Heart left ventricle (tissue), 16 donors: ENCODE measurements at places on chromosomes 16 and 17. TPM values are rescaled to one million over a fixed set of nuclear protein-coding genes. Genes with fewer than 3 reads are reported as not detected.
A peak's percentile ranks its signal among the peaks of the same experiment; 100 is the strongest.

TNFRSF17 gene
- total RNA-seq: 0.99 TPM

SEPTIN12 gene
- not detected for total RNA-seq

NT5M gene
- total RNA-seq: 13.2 TPM

GRCh38 chr16:85998868-85999729 lies 100.1 kb downstream of the IRF8 start:
- peaks cover 18% of the 10 kb centered on the region for H3K27me3 ChIP-seq
- no peaks in the 10 kb centered on the region for H3K36me3 ChIP-seq
- H3K27ac ChIP-seq: no peak overlapping the region
- H3K4me3 ChIP-seq: no peak overlapping the region
- DNase-seq: no peak
- H3K4me1 ChIP-seq: no peaks in the 10 kb centered on the region

- no peaks in the 10 kb centered on the region for H3K36me3 ChIP-seq
- no peak overlapping the region for H3K27ac ChIP-seq
- H3K4me3 ChIP-seq: no peak overlapping the region
- H3K4me1 ChIP-seq: no peaks in the 10 kb centered on the region
- no peak for DNase-seq
These were observed 57.5 kb upstream of the DOC2B start for GRCh38 chr17:238964-239259.

RTN4RL1 gene
- total RNA-seq: 1.7 TPM

KRTAP3-1 gene
- not detected for total RNA-seq

GRCh38 chr17:46003907-46004748 lies 5.1 kb downstream of the STH start:
- no peaks in the 10 kb centered on the region for H3K36me3 ChIP-seq
- H3K27me3 ChIP-seq: no peaks in the 10 kb centered on the region
- no peak overlapping the region for H3K27ac ChIP-seq

DNA sequence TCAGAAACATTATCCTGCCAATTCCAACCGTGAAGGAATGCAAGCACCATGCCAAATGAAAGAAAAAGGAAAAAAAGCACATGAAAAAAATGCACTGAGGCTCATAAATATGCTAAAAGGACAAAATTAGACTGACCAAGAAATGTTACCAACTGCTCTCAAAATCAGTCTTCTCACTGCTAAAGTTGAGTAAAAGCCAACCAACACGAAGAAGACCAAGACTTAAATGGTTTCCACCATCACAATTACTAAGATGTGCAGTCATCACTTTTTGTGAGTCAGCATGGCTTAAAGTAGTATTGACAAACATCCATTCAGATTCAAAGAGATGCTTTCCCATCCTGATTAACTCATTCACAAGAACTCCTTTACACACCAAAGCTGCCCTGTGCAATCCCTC lies 16.4 kb downstream of the CDYL2 start:
- H3K36me3 ChIP-seq: no peaks in the 10 kb centered on the region
- H3K27ac ChIP-seq: no peak overlapping the region
- H3K27me3 ChIP-seq: no peaks in the 10 kb centered on the region
- no peak overlapping the region for H3K4me3 ChIP-seq
- H3K4me1 ChIP-seq: no peaks in the 10 kb centered on the region

NRN1L gene
- 2.0 TPM for total RNA-seq

KRTAP1-1 gene
- not detected for total RNA-seq

DNA sequence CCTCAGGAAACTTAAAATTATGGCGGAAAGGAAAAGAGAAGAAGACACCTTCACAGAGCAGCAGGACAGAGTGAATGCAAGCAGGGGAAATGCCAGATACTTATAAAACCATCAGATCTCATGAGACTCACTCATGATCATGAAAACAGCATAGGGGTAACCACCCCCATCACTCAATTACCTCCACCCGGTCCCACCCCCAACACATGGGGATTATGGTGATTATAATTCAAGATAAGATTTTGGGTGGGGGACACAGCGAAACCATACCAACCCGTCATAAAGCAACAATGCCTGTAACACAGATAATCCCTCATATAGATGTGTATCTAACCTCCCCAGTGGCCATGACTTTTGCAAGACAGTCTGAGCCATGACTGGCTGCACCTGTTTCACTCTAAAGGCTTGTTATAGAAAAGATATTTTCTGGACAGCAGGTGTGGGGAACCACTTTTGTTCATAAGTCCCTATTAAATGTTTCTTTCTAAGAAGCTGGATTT lies 7.0 kb upstream of the GSDMA start:
- H3K27ac ChIP-seq: no peak overlapping the region
- no peaks in the 10 kb centered on the region for H3K36me3 ChIP-seq
- H3K4me3 ChIP-seq: no peak overlapping the region
- DNase-seq: no peak

ARSG gene
- 2.2 TPM for total RNA-seq

GRCh38 chr17:42068979-42069378 lies 18.6 kb upstream of the C17orf113 start:
- no peak overlapping the region for H3K27ac ChIP-seq
- H3K36me3 ChIP-seq: no peaks in the 10 kb centered on the region
- no peaks in the 10 kb centered on the region for H3K4me1 ChIP-seq

DNA sequence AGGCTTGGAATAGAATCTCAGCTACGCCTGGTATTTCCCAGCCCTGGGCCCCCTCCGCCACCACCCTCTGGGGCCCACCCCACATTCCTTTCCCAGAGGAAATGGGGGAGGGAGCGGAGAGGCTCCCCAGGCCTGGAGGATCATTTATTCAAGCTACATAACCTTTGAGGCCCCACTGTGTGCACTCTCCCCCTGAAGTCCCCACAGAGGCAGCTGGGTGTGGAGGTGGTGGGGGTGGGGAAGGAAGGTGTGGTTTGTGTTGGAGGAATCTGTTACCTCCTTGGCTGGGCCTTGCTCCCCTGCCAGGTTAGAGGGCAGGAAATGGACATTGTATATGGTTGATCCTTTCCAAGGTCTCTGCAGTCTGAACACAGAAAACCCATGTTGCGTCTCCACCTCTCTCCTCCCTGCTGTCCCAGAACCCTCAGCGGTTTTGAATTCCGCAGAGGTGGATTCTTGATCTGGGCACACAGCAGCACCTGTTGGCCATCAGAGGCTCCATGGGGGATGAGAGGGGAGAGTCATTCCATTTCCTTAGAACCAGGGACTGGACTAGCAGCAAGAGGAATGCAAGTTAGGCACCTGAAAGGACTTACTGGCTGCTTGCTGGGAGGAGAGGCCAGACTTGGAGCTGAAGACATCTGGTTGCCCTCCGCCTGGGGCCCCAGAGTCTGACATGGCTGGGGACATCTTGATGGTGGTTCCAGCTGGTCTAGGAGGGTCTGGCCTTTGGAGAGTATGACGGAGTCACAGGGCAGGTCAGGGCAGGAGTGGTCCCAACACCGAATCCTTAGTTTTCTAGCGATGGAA lies 23.0 kb downstream of the ARHGAP23 start:
- peaks cover 85% of the 10 kb centered on the region for H3K4me1 ChIP-seq
- DNase-seq: peak; percentile 76
- peak overlapping the region; percentile 27 for H3K4me3 ChIP-seq
- no peaks in the 10 kb centered on the region for H3K27me3 ChIP-seq
- H3K27ac ChIP-seq: peak overlapping the region; percentile 77

GRCh38 chr17:4635823-4636375 lies 5.6 kb downstream of the ALOX15 start:
- no peak overlapping the region for H3K4me3 ChIP-seq
- H3K27ac ChIP-seq: no peak overlapping the region
- DNase-seq: no peak

GRCh38 chr16:60137891-60138290 lies 1403.8 kb upstream of the GOT2 start:
- H3K27me3 ChIP-seq: no peaks in the 10 kb centered on the region
- DNase-seq: no peak
- no peaks in the 10 kb centered on the region for H3K36me3 ChIP-seq
- no peak overlapping the region for H3K27ac ChIP-seq
- no peak overlapping the region for H3K4me3 ChIP-seq

DNA sequence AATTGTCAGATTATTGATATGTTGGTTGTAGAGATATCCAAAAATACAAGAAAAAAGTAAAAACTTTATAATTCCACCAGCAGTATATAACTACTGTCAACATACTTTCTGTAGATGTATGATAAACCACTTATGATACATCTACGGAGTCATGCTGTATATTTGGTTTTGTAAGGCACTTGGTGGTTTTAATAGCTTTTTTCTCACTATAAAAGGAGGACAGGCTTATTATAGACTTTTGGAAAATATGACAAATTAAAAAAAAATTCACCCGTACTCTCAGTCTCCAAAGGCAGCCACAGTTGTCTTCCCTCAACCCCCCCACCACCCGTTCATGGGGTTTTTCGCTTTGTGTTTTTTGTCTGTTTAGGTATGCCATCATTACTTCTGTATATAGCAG lies 14.8 kb downstream of the RAI1 start:
- peak overlapping the region; percentile 99 for H3K27ac ChIP-seq
- no peaks in the 10 kb centered on the region for H3K27me3 ChIP-seq
- H3K4me3 ChIP-seq: no peak overlapping the region
- H3K4me1 ChIP-seq: peaks cover 82% of the 10 kb centered on the region
- H3K36me3 ChIP-seq: no peaks in the 10 kb centered on the region

DNA sequence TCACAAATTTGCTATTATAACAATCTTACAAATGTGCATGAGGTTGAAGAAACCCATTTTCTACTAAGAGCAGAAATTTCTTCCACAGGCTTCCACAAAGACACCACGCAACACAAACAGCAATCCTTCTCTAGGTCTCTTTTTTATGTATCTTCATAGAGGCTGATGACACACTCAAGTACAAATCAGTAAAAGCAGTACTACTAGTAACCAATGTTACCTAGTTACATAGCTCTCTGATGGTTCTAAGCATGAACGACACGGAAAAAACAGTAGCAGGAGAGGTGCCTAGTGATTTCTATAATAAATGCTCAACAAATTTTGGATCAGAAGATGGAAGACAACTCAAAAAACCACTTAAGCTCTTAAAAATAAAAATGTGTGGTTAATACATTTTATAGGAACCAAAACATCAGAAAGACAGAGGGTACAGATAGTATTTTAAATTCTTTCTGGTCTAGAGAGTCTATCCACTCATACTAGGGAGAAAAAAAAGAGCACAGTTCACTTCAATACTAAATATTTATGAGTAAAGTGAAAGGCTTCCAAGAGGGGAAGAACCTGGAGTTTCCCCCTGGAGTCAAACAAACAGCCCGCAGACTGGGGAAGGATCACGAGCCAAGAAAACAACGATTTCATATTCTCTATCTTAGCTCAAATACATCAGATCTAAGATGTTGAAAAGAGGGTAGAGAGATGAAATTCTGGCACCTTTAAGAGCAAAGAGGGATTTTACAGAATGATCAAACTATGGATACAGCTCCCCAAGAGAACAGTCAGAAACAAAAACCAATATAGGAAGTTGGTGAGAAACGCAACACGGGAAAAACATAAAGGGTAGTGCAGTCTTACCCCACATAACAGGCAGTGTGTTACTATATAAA lies 40.2 kb downstream of the SMG6 start:
- DNase-seq: no peak
- H3K27ac ChIP-seq: no peak overlapping the region
- H3K4me3 ChIP-seq: no peak overlapping the region
- H3K36me3 ChIP-seq: no peaks in the 10 kb centered on the region
- no peaks in the 10 kb centered on the region for H3K27me3 ChIP-seq

- no peak for DNase-seq
- H3K4me3 ChIP-seq: no peak overlapping the region
- H3K27ac ChIP-seq: no peak overlapping the region
- no peaks in the 10 kb centered on the region for H3K4me1 ChIP-seq
- no peaks in the 10 kb centered on the region for H3K36me3 ChIP-seq
These were observed 2.9 kb downstream of the MARCHF10 start for GRCh38 chr17:62805234-62805633.

PRRT2 gene
- 0.63 TPM for total RNA-seq

- no peaks in the 10 kb centered on the region for H3K27me3 ChIP-seq
- peak overlapping the region; percentile 76 for H3K27ac ChIP-seq
- no peak for DNase-seq
- H3K36me3 ChIP-seq: no peaks in the 10 kb centered on the region
- no peaks in the 10 kb centered on the region for H3K4me1 ChIP-seq
These were observed 65.7 kb downstream of the CENPV start for GRCh38 chr17:16287563-16288027.

GRCh38 chr16:15949210-15950160 lies at the start of gene ABCC1:
Gene ABCC1 (plus strand): TSS chr16:15949616. CDS start chr16:15949752, 136 bp downstream.
- H3K36me3 ChIP-seq: no peaks in the 10 kb centered on the region
- peak; percentile 33 for DNase-seq
- H3K4me3 ChIP-seq: peak within 1 kb of the TSS; percentile 88
- peak within 1 kb of the TSS; percentile 76 for H3K27ac ChIP-seq
